Right renal pelvis (tissue), 4 donors: ENCODE measurements at places on chromosomes 4 and X.

DNA sequence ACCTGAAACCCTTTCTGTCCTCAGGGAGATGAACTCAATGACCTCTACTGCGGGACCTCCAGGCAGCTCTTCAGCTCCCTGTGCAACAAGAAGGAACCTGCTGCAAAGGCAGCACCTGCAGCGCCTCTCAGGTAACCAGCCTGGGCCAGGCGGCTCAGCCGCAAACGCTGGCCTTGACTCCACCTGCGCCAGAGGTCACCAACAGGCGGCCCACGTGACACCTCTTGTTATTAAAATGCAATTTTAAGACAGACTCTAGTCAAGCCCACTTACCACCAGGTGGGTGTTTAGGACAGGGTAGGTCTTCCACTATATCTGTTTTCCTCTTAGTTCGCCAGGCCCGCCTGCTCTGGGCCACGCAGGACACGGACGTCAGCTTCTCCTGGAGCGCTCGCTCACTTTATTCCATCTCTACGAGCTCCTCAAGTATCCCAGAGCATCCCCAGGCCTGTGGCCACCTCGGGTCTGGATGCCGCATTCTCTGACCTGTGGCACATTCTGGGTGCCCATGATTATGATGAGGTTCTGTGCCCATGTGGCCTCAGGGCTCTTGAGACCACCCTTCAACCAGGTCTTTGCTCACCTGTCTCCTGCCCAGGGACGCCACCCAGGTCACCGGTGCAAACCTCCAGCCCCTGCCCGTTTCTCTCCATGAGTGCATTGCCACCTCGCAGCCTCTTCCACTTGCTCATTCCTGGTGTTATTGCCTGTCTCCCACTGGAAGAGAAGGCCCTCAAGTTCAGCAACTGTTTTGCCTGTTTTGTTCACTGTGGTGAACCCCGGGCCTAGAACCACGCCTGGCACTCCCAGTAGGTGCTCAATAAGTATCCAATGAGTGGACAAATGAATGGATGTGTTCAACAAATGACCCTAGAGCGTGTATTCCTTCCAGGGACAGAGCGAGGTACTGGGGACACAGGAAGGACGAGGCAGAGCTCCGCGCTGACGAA is 32.8 kb upstream of the JAKMIP1 start:
- DNase-seq = no peak

DNA sequence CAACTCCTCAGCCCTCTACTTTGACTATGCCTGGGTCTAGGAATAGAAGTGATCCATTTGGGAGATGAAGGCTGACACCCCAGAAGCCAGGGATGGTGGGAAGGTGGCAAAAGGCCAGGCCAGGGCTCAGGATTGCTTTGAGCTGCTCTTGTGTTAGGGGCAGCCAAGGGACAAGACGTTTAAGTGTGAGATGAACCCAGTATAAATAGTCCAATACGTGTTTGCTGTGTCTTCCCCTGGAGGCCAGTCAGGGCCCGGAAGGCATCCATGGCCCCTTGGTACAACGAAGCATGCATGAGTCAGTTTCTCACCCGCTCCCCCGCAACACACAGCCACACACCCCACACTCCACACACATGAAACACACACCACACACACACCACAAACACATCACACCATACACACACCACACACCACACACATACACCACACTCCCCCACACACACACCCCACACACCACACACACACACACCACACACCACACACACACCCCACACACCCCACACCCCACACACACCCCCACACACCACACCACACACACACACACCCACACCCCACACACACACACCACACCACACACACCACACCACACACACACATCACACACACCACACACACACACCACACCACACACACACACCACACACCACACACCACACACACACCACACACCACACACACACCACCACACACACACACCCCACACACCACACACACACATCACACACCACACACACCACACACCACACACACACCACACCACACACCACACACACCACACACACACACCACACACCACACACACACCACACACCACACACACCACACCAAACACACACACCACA is 5.1 kb downstream of the STARD8 start:
- DNase-seq = no peak

- DNase-seq = no peak
These were observed 125.3 kb upstream of the LNX1 start for GRCh38 chr4:53716471-53717063.

- no peak for DNase-seq
These were observed 476.4 kb upstream of the HS3ST1 start for GRCh38 chr4:11904846-11905739.

GRCh38 chrX:41391606-41392005 is 55.5 kb upstream of the NYX start:
- DNase-seq = no peak

DNA sequence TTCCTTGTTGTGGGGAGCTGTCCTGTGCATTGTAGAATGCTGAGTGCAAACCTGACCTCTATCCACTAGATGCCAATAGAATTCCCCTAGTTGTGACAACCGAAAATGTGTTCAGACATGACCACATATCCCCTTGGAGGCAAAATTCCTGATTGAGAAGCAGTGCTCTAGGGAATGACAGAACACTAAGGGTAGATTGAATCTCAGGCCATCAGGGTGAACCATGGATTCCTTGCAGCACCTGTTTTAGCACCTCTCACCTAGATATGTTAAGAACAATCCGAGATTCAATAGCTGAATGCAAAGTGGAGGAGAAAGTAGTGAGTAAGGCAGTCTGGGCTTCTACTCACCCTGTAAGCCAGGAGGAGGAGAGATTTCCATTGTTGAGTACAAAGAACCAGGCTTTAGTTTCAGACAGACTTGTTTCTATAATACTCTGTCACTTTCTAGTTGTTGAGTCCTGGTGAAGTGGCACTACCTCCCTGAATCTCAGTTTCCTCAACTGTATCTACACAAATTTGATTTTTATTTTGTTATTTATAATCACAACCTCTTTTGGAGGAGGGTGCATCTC is 111.0 kb upstream of the RAP2C start:
- DNase-seq = no peak
